ENCODE measurements at places on chromosomes 1 and 21.

GRCh38 chr21:45821998-45822397 lies 159.6 kb upstream of the COL6A1 start:
- DNase-seq, result no peak

GRCh38 chr1:228295981-228296380 lies 88.1 kb downstream of the OBSCN start:
- DNase-seq, result no peak

- DNase-seq, result no peak
These were observed 27.5 kb downstream of the RGL1 start for GRCh38 chr1:183832459-183832858.

GRCh38 chr1:12552951-12553921 lies 64.8 kb downstream of the DHRS3 start:
- no peak for DNase-seq

GRCh38 chr1:25904943-25905679 lies 1.1 kb downstream of the STMN1 start:
- peak; percentile 88 for DNase-seq

GRCh38 chr21:33760641-33761440 lies 118.5 kb downstream of the ITSN1 start:
- no peak for DNase-seq

- DNase-seq, result peak; percentile 53
These were observed 31.6 kb downstream of the SOX13 start for GRCh38 chr1:204104331-204105130.

GRCh38 chr1:91585982-91586381 lies 85.3 kb downstream of the CDC7 start:
- DNase-seq, result no peak

- DNase-seq, result no peak
These were observed 4.2 kb upstream of the TFF3 start for GRCh38 chr21:42319376-42319775.

- DNase-seq, result no peak
These were observed 7.1 kb upstream of the DDI2 start for GRCh38 chr1:15610167-15610566.

Measured in A549 (cell line).